Stomach (tissue), 19 donors: ENCODE measurements at places on chromosomes 4 and X. TPM values are rescaled to one million over a fixed set of nuclear protein-coding genes. Genes with fewer than 3 reads are reported as not detected.

DNA sequence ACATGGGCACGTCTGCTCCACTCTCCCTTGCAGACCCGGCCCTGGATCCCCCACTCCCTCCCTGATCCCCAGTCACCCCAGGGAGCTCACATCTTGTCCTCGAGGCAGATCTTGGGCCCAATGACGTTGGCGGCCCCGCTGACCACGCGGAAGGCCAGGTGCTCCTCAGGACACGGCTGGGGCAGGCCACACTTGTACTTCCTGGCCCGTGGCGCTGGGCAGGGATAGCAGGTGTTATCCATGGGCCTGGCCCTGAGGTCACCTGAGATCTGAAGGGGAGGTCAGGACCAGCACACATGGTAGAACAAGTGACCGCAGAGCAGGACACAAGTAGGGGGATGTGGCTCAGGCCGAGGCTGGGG, 7.7 kb downstream of the FAM3A start:
- no peak for DNase-seq

DNA sequence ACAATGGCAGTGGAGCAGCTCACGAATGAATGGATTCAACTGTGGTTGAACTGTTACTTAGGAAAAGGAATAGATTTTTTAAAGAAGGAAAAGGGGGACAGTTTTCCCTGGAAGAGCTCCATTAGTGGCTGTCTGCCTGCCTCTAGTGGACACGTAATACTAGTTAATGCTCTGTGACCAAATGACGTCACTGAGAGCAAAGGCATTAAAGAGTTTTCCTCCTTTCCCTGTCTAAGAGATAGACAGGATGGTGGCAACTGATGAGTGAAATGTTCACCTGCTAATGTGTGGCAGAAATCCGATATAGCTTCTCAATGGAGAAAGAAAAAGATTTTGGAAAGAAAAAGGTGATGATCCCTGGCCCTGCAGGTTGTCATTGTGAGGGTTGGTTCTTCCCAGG, 52.3 kb upstream of the SCML1 start:
- DNase-seq = no peak

DNA sequence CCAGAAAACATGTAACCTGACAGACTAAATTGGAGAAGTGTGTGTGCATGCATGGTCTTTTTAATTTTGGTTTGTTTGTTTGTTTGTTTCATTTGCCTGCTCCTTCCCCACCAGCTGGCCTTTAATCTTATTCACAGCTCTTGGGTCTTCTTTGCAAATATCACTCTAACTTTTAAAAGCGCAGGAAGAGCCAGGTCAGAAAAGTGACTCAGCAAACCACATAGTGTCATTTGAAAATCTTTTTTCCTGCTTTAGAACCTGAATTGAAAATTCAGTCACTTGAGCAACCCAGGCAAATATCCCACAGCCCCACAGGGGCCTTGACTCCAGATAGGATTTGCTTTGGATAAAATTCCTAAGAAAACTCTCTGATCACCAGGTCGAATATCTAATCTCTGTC, 4.6 kb downstream of the TMEM255A start:
- no peak for DNase-seq

- DNase-seq = no peak
Measured at GRCh38 chr4:83609365-83609764, 73.5 kb downstream of the GPAT3 start.

The MAGEA4 gene
- not detected for polyA plus RNA-seq

The DGKK gene
- not detected for polyA plus RNA-seq

The TSPAN7 gene
- polyA plus RNA-seq = 10.7 TPM

The FGF13 gene
- polyA plus RNA-seq = 3.4 TPM
